Mammary epithelial cell (primary cell): ENCODE measurements at places on chromosomes 16 and 17.
A peak's percentile ranks its signal among the peaks of the same experiment; 100 is the strongest.

- no peak for DNase-seq
Observed at GRCh38 chr17:77286391-77286640, 145.5 kb downstream of the SEC14L1 start.

- no peak for DNase-seq
Observed at GRCh38 chr17:57002904-57003303, 25.0 kb downstream of the SCPEP1 start.

GRCh38 chr17:82793974-82794630, 42.2 kb downstream of the TBCD start:
- no peak for DNase-seq

GRCh38 chr16:30720694-30721093, 21.7 kb downstream of the SRCAP start:
- no peak for DNase-seq

DNA sequence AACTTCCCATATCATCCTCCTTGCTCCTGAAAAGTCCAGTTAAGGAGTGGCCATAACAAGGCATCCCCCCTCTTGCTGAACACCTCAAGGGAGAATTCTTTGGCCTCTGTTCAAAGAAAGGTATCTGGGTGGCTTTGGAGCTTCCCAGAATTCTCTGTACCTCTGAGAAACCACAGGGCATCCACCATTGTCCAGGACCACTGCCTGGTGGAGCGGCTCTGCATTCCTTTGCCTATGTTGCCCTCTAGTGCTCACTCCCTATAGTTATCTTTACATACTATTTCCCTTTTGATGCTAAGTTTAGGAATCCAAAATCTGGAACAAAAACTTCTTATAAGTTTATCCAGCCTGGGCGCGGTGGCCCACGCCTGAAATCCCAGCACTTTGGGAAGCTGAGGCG, 30.3 kb downstream of the CHD9NB start:
- peak; percentile 36 for DNase-seq

DNA sequence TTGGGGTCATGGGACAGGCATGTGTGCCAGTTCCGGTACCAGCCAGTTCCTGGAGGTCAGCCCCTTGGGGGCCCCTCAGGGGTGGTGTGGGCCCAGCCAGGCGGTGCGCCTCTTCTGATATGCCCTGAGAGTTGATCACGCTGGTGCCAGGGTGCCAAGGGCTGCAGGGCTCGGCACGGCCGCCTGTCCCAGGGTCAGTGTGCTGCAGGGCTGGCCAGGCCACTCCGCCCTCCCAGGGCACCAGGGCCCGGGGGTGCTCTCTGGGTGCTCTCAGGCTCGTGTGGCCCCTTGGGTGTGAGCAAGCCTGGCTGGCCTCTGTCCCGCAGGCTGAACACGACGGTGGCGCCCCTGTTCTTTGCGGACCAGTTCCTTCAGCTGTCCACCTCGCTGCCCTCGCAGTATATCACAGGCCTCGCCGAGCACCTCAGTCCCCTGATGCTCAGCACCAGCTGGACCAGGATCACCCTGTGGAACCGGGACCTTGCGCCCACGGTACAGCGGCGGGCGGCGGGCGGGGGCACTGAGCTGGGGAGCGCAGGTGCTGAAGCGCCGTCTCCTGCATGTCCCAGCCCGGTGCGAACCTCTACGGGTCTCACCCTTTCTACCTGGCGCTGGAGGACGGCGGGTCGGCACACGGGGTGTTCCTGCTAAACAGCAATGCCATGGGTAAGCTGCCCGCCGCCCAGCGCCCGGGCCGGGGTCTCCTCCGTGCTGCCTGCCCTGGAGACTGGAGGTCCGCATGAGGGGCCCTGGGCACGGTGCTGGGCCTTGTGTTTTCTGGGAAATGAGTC, 6.0 kb downstream of the GAA start:
- no peak for DNase-seq

DNA sequence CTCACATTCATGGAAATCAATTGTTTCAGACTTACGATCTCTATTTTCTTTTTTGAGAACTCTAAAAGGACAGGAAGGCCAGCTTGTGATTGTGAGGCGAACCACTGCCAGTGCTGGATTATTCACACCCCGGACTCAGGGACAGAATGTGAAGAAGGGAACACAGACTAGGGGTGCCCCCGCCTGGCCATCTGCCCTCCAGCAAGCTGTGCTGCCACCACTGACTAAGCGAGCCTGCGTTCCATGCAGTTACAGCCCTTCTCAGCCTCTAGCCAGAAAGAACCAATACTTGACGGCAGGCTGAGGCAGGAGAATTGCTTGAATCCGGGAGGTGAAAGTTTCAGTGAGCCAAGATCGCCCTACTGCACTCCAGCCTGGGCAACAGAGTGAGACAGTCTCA, 2.8 kb downstream of the HAGH start:
- DNase-seq, result peak; percentile 46

DNA sequence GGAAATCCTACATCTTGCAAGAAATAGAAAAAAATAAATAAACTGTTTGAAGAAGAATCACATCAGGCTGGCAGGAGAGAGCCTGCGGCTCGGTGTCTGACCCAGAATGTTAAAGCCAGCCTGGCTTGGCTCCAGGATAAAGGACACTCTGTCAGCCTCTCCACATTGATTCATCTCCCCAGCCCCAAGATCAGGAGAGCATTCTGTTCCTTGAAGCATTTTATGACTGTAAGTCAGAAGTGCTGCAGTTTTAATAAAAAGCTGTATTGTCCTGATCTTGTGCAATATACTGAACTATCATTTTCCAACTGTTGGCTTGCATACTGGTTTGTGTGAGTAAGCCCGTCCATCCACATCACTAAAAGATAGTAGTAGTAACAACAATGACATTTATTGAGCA, 426.6 kb downstream of the HAPSTR1 start:
- DNase-seq, result peak; percentile 17

GRCh38 chr17:77164483-77165091, 23.8 kb downstream of the SEC14L1 start:
- no peak for DNase-seq

DNA sequence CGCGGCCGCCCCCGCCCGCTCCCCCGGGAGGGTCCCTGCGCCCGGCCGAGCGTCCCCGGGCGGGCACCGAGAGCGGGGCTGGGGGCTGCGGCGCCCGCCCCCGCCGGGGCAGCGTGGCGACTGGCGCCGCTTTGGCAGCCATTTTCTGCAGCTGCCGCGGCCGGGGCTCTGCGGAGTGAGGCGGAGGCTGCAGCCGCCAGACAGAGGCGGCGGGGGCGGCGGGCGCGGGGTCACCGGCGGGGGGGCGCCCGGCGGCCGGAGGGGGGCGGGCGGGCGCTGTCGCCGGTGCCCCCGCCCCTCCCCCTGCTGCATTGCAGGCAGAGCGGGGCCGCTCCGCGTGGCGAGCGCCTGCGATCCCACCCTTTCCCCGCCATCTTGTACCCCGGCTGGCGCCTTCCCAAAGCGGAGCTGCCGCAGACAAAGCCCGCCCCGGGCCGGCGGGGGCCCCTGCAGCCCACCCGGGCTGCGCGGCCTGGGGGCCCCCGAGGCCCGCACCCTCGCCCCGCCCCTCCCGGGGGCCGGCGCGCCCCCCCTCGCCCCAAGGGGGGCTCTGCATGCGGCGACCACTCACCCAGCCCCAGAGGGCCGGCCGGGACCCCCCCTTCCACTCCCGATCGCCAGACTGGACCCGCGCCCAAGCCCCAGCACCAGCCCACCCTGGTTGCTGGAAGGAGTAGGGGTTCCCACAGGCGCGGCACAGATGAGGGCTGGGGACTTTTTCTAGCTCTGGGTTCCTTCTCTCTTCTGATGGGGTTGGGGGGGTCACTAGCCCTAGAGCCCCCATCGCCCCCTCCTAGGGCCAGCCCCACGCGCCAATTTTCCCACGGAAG, 16.6 kb upstream of the CBX8 start:
- DNase-seq, result no peak

DNA sequence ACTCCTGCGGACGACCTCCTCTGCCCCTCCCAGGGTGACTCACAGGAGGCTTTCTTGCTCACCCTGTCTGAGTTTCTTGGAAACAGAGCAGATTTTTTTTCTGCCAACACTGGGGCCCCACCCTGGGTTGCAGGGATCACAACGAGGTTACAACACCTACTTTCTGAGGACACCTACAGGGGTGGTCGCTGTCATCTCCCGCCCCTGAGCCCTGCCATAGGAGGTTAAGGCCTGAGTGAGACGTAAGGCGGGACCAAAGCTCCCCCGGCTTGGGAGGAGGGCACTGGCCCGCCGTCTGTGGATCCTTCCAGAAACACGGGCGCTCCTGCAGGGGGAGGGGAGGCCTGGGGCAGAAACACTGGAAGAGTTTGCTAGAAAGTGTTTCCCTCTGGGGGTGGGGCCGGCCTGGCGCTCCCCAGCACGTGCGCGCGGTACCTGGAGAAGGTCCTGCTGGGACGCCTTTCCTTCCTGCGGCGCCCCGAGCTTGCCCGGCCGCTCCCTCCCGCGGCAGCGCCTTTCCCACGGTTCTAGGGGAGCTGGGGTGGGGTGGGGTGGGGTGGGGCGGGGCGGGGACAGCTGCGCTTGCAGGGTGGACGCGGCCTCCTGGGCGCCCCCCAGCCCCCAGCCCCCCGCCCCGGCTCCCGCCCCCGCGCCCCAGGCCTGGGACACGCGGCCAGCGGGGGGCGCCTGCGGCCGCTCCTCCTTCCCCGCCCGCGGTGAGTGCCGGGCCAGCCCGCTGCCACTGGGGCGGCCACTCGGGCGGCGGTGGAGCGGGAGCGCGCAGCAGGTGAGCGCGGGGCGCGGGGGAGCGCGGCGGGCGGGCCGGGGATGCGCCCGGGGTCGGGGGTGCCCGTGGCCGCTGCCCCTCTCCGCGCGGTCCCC, 20.7 kb upstream of the ADCY7 start:
- DNase-seq, result peak; percentile 87

DNA sequence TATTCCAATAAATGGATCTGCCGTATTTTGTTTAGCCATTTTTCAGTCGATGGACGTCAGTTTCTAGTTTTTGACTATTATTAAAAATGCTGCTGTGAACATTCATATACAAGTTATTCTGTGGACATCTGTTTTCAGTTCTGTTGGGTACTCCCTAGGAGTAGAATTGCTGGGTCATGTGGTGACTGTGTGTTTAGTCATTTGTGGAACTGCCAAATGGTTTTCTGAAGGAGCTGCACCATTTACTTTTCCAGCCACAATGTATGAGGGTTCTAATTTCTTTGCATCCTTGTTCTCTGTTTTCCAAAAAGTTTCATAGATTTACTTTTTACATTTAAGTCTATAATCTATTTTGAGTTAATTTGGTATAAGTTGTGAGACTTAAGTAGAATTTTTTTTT, 29.5 kb downstream of the CYLD start:
- DNase-seq, result peak; percentile 50

- DNase-seq, result no peak
Observed at GRCh38 chr17:54372069-54372749, 528.4 kb upstream of the TOM1L1 start.

DNA sequence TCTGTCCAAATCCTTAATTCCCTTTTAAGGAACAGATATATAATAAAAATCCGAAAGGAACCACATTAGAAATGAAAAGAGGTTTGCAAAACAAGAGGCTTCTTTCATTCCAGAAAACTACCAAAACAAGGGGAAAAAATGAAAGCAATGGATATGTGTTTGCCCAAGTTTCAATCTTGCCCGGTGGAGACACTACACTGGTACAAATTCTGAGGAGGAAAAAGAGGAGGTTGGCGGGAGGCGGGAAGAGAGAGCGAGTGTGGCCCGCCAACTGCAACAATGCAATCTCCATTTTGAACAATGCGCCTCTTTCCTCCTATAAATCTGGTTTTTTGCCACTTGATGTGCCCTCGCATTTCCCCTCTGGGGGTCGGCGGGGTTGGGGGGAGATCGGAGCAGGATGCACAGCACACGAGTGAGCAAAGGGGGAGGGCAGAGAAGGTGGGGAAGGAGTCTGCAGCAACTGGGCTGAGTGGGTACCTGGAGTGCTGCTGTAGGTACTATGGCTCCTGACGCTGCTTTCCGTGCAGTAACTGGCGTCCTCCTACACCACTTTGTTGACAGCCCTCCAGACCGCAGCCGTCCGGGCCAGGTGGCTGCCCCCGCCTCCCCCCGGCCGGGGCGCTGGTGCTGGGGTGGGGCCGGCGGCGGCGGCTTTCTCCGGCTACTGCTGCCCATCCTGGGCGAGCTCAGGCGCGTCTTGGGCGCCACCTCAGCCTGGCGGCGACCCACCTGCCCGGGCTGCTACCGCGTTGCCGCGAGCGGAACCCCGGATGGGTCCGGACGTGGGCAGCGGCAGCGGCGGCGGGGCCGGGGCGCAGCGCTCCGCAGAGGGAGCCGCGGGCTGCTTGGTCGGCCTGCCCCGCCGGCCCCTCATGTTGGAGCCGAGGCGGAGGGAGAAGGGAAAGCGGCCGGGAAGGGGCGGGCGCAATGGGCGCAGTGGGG, 93.8 kb upstream of the PLEKHM1 start:
- DNase-seq, result peak; percentile 85

DNA sequence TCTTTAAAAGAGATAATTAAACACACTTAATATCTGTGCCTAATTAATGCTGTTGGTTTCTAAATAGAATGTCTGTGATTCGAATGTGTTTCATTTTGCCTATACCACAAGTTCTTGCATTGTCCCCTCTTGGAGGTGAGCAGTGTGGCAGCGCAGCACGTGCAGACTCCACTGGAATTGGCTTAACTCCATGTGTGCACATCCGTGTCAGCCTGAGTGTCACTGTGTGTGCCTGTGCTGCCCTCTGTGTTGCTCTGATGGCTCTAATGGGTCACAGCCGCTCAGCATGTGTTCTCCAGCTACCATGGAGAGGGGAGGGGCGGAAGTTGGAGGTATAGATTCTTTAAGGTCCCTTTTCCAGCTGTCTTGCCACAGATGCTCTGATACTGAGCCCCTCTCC, 226.6 kb downstream of the SPECC1 start:
- DNase-seq, result no peak

- DNase-seq, result no peak
Observed at GRCh38 chr17:3385869-3386816, at the start of gene OR3A2. OR3A2 (minus strand) TSS chr17:3386308.

DNA sequence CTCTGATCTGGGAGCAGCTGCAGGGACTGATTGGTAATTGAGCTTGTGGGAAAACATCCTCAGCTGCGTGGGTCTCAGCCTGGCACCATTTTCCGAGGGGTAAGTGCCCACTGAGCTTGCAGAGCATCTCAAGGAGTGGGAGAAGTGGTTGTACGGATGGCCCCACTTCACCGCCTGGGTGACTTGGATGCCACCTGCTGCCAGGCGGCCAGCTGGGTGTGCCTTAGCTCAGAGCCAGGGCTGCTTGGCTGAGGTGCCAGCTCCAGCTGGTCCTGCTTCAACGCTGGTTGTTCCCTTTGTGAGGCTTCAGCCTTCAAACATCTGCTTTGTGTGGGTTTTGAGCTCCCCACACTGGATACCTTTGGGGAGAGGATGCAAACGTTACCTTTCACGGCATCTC, 482.7 kb upstream of the EEF2KMT start:
- no peak for DNase-seq

- no peak for DNase-seq
Observed at GRCh38 chr17:77374170-77374936, 233.6 kb downstream of the SEC14L1 start.
